ENCODE measurements at places on chromosomes 1 and 21. TPM values are rescaled to one million over a fixed set of nuclear protein-coding genes. Genes with fewer than 3 reads are reported as not detected.

OSCP1 gene
- 8.2 TPM for total RNA-seq

UBAP2L gene
- total RNA-seq, result 66.3 TPM

AMY1C gene
- not detected for total RNA-seq

SLC6A9 gene
- 0.34 TPM for total RNA-seq

MTFR1L gene
- total RNA-seq, result 89.5 TPM

GPA33 gene
- total RNA-seq, result not detected

AVPR1B gene
- not detected for total RNA-seq

STUM gene
- total RNA-seq, result 1.7 TPM

TRABD2B gene
- 0.16 TPM for total RNA-seq

LCE2C gene
- total RNA-seq, result not detected

DDR2 gene
- total RNA-seq, result 258 TPM

OR2T29 gene
- not detected for total RNA-seq

TMEM82 gene
- total RNA-seq, result not detected

KPRP gene
- not detected for total RNA-seq

GBP6 gene
- total RNA-seq, result not detected

All from subcutaneous adipose tissue (tissue), 4 donors.